HL-60 (cell line): ENCODE measurements at places on chromosomes 6 and 20.

DNA sequence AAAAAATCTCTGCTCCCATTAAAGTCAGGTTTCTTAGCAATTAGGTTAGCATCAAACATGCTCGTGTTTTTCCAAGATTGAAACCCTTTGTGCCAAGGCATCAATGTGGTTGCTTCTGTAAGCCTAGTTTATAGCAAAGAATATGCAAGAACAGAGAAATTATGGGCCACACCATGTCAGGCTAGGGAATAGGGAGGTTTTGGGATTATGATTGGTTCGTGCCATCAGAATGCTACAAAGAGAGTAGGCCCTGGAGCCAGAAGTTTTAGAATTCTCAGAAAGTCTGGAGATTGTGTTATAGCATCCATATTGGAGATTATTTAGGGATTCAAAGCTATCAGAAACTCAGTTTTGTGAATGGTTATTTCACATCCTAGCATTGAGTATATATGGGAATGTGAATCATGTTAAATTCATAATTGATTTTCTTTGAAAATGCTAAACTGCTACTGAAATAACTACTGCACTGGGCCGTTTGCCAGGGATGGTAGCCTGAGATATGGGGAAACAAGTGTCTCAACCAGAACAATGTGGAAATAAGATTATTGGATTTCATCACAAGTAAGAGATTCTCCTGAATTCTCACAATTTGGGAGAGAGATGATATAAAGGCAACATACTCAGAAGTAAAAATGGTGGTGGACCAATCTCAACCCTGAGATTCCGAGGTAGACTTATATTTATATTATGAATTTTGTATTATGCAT lies 45.3 kb downstream of the ZNF292 start:
- no peak for DNase-seq

- DNase-seq: no peak
Observed at GRCh38 chr6:147390909-147391536, 117.5 kb upstream of the SAMD5 start.

- DNase-seq: no peak
Observed at GRCh38 chr6:1596088-1596852, 13.4 kb upstream of the FOXC1 start.

DNA sequence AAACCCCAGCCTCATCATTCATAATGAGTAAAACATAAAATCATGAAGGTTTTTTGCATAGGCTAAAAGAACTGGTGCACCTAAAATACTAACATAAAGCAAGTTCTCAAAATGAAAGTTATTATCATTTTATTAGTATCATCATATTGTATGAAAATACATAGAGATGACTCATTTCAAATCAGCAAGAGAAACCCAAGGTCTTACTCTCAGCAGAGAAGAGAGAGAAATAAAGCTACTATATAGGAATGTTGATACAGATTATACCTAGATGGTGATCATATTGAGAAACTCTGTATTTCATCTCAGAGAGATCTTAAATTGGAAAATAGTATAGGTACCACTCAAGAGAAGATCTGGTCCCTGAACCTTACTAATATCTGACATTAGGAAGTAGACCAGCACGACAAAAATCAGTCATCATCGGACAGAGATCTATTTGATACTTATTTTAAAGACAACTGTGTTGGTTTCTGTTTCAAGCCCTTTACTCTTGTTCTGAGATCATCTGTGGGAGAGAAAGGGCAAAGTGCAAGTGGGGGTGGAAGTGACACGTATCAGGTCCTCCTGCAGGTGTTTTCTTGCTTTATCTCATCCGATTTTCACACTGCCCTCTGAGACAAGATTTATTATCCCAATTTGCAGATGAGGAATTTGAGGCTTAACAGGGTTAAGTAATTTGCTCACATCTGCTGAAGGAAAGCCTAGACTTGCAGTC lies 532.3 kb downstream of the MAFB start:
- DNase-seq: no peak

- no peak for DNase-seq
Observed at GRCh38 chr6:74782346-74782745, 423.5 kb downstream of the COL12A1 start.

DNA sequence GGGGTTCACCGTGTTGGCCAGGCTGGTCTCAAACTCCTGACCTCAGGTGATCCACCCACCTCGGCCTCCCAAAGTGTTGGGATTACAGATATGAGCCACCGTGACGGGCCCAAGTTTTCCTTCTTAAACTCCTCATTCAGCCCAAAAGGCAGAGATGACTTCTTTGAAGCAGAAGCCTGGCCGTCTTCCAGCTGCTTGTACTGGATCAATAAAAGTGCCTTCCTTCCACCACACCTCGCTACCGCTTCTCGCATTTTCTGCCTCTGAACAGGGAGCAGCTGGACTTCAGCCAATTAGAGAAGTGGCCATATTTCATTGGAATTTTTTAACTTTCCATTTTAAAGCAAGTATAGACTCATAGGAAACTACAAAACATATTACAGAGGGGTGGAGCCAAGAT lies 241.1 kb downstream of the PREX1 start:
- DNase-seq: no peak

GRCh38 chr20:940926-941325 lies 24.8 kb upstream of the ANGPT4 start:
- DNase-seq: no peak

DNA sequence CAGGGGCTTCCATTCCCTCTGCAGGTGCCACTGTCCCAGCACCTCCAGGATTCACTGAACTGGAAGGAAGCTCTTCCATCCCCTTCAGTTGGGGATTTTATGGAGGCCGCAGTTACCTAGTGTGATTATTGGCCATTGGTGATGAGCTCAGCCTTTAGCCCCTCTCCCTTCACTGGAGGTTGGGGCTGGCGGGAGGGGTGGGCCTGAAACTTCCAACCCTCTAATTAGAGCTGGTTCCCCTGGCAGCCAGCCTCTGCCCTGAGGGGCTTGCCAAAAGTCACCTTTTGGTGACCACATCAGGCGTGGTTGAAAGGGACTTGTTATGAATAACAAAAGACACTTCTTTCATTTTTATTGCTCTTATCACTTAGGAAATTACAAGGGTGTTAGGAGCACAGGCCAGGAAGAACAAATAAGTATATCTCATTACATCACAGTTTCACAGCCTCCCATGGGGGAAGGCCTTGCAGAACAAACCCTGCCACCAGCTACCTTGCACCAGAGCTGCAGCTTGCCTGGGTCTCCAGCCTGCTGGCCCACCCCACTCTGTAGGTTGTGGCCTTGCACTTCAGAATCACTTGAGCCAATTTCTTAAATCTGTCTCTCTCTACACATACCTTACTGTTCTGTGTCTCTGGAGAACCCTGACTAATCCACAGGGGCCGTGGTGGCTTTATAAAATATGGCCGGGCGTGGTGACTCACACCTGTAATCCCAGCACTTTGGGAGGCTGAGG lies 5.0 kb downstream of the PYGB start:
- DNase-seq: no peak

DNA sequence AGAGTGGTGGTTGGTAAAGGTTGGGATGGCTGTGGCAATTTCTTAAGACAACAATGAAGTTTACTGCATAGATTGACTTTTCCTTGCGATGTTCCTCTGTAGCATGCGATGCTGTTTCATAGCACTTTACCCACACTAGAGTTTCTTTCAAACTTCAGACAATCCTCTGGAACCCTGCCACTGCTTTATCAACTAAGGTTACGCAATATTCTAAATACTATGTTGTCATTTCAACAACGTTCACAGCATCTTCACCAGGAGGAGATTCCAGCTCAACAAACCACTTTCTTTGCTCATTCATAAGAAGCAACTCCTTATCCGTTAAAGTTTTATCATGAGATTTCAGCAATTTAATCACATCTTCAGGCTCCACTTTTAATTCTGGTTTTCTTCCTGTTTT lies 161.2 kb upstream of the NRSN1 start:
- no peak for DNase-seq

GRCh38 chr20:63364801-63365585 lies 3.8 kb upstream of the CHRNA4 start:
- no peak for DNase-seq

DNA sequence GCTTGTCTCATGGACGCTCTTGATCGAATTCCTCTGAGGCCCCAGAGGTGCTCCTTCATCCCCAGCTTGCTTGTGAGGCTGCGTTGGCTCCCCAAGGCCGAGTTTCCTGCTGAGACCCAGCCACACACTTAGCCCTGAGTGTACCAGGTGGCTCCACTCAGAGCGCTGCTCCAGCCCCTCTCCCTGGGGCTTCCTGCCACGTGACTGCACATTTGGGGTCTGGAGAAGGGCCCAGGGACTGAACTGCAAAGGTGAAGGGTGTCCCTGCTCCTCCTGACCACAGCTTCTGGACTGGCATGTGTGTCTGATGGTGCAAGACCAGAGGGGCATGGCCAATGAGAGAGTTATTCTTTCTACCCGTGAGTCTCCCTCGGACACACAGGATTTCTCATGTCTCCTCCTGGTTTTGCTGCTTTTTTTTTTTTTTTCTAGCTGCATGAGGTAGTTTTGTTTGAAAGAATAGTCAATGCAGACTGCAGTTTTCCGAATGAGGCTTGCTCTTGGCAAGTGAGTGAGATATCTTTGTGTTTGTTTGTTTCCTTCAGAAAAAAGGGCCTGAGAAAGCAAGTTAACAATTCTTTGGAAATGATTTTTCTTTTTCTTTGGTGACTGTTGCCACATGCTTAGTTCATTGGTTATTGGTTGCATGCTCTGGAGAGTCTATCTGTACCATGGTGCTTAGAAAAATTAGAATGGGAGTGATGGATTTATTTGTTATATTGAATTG lies 3.1 kb upstream of the ZNF831 start:
- no peak for DNase-seq

- DNase-seq: peak; percentile 29
Observed at GRCh38 chr6:1312473-1313367, 822 bp downstream of the FOXQ1 start.

- no peak for DNase-seq
Observed at GRCh38 chr6:1468126-1468525, 78.8 kb downstream of the FOXF2 start.

DNA sequence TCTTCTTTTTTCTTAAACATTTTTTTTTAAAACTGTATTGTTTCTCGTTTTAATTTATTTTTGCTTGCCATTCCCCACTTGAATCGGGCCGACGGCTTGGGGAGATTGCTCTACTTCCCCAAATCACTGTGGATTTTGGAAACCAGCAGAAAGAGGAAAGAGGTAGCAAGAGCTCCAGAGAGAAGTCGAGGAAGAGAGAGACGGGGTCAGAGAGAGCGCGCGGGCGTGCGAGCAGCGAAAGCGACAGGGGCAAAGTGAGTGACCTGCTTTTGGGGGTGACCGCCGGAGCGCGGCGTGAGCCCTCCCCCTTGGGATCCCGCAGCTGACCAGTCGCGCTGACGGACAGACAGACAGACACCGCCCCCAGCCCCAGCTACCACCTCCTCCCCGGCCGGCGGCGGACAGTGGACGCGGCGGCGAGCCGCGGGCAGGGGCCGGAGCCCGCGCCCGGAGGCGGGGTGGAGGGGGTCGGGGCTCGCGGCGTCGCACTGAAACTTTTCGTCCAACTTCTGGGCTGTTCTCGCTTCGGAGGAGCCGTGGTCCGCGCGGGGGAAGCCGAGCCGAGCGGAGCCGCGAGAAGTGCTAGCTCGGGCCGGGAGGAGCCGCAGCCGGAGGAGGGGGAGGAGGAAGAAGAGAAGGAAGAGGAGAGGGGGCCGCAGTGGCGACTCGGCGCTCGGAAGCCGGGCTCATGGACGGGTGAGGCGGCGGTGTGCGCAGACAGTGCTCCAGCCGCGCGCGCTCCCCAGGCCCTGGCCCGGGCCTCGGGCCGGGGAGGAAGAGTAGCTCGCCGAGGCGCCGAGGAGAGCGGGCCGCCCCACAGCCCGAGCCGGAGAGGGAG lies 580 bp downstream of the VEGFA start:
- peak; percentile 77 for DNase-seq

- DNase-seq: no peak
Observed at GRCh38 chr6:168156742-168157265, 77.8 kb upstream of the FRMD1 start.

DNA sequence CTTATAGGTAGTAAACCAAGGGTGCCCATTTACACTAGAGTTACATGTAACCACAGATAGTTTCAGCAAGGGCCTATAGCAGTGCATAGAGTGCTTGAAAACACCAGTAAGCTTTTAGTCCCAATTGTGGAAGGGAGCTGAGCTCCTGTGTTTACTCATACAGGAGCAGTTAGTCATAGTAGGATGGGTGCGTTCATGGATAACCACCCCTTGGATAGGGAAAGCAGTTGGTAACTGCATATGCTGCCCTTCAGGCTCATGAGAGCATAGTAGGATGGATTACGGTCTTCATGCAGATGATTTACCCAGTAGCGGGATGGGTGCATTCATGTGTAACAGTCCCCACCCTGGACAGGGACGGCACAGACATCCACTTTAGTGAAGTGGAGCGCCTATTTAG lies 45.1 kb downstream of the OR2B6 start:
- no peak for DNase-seq

DNA sequence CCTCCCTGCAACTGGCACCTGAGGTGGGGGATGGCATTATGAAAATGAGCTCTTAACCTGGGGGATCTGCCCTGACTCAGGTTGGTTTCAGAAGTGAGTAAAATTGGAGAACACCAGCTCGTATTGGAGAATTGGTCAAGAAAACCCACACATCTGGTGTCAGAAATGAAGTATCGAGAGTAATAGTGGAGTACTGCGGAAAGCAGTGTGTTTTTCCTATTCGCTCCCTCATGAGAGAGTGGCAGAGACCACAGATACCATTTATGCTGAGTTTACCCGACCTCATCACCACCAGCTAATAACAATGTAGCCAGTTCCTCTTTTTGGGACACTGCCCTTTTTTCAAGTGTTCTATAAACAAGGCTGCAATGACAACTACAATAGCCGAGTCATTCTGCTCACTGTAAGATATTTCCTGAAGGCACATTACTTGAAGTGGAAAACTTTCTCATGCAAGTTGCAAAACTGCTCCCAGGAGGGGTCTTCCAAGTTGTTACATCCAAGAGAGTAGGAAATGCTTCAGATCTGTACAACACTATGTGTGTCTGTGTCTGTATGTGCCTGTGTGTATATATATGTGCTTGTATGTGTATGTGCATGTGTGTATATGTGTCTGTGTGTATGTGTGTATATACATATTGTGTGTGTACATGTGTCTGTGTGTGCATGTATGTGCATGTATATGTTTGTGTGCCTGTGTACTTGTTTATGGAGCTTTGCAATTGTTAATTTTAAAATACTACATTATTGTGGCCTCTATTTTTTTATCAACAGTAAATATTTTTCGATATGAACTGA lies 106.0 kb upstream of the CST7 start:
- DNase-seq: no peak

DNA sequence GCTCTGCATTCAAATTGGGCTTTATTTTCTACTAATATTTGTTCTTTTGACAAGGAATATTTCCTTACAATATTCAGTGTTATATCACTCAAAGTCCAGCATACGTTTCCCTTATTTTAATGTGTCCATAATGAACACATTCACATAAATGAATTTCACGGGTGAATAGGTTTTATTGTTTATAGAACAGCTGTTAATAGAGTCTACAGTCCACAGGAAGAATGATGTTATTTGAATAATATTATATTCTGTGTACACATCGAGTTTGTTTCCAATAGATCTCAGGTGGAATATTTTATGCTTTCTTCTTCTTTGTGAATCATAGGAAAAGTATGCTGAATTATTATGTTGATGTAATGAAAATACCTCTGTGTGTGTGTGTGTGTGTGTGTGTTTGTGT lies 582.4 kb downstream of the CDH26 start:
- no peak for DNase-seq
